ENCODE measurements at places on chromosomes 5 and 9.

- no peak for DNase-seq
Measured at GRCh38 chr9:110426052-110426709, 88.5 kb upstream of the TXNDC8 start.

DNA sequence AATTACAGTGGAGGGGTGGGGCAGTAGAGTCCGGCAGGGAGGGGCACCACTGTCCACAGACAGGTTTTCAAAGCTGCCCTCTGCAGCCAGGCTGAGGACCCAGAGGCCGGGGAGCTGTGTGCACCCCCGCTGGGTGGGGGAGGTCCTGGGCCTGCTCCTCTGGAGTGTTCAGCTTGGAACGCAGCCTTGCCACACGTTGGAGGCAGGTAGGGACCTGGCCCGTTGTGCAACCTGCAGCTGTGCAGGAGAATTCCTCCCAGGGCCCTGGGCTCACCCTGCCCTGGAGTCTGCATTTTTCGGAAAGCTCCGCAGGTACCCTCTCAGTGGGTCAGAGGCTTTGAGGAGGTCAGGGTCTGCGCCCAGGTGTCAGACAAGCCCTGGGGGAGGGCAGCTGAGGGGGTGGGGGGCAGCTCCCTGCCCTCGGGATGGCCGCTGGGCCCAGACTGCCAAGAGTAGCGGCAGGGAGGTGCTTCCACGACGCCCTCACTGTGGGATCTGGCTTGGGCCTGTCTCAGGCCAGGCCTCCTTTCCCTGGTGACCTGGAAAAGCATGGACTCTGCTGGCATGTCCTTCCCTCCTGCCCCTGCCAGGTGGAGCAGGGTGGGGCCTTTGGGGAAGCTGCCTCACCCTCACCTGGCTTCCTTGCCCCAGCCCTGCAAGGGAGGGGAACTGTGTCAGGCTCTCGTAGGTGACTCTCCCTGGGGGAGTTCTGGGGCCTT, 29.5 kb downstream of the RXRA start:
- no peak for DNase-seq

DNA sequence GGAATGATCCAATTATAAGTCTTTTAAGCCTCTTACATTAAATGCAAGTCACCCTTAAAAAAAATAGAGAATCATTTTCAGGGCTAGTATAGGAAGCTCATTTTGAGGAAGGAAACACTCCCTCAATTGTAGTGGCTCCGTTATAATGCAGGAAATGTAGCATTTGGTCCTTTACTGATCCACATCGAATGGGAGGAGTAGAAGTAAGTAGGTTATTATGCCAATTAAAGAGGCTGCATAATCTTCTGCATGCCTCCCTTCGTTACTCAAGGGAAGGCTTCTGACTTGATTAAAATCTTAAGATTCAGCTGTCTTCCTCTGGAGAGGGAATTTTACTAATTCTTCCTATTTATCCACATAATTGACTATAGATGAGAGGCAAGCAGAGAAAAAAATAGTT, 579.2 kb upstream of the COX7C start:
- DNase-seq = no peak

GRCh38 chr5:138975098-138975847, 100.1 kb upstream of the LRRTM2 start:
- no peak for DNase-seq

DNA sequence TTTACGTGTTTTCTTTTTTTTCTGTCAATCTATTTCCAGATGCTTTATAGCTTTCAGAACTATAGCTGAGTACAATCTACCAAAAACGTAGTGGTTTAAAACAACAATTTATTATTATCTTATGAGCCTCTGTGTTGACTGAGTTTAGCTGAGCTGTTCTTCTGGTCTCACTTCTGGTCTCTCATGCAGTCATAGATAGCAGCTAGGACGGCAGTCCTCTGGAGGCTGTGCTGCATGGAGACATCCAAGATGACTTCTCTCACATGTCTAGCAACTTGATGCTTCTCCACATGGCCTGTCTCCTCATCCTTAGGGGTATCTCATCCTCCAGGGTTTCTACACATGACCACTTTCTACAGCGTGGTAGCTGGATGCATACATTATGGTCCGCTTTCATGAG, 22.0 kb upstream of the RAD23B start:
- DNase-seq = no peak

GRCh38 chr9:36818965-36819870, 214.8 kb downstream of the PAX5 start:
- no peak for DNase-seq

- DNase-seq = peak; percentile 50
Measured at GRCh38 chr9:126704892-126705766, 91.4 kb downstream of the LMX1B start.

GRCh38 chr5:132000677-132001453, 10.6 kb downstream of the ACSL6 start:
- peak; percentile 69 for DNase-seq

GRCh38 chr5:172642486-172642885, 1.4 kb downstream of the NEURL1B start:
- no peak for DNase-seq

DNA sequence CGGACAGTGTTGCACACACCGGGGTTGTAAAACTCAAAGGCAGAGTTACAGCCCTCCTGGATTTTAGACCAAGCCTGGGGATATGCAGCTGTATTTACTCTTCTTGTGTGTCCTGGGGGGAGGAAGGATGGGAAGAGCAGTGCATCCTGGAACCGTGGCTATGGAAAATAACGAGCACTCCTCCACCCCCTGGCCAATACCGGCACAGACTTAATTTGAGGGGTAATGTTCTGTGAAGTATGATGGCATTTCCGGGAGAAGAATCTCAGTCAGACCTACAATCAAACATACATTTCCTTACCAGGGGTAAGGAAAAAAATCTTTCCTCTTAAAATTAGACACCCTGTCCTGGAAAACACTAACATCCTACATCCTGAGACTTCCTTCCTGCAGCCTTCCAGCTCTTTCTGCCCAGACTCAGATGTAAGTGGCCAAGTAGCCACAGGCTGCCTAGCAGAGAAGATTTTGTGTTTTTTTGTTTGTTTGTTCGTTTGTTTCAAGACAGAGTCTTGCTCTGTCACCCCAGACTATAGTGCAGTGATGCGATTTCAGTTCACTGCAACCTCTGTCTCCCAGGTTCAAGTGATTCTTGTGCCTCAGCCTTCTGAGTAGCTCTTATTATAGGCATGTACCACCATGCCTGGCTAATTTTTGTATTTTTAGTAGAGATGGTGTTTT, 11.0 kb upstream of the ERMP1 start:
- no peak for DNase-seq

GRCh38 chr9:81431641-81432040, 257.7 kb downstream of the TLE1 start:
- DNase-seq = no peak

DNA sequence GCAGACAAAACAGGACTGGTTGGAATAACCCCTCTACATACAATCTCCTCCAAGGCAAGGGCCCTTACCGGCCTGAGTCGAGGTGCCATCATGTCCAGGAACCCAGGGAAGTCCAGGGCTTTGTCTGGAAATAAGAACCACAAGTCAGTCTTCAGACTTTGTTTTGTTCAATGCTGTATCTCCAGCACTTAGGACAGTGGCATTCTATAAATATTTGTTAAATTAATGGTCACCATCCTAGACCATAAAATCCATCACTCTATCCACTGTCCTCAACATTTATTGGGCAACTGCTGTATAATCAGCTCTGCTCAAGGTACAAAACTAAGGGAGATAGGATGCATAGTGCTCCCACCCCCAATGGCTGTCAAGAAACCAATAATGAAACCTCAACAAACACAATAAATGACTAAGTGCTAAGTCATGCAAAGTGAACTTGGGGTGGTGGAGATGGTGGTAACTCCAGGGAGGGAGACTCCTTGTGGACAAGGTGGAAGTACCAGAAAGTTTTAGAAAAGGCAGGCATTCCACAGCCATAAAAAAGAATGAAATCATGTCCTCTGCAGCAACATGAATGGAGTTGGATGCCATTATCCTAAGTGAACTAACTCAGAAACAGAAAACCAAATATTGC, 5.0 kb downstream of the RELL2 start:
- peak; percentile 1 for DNase-seq

GRCh38 chr9:96382175-96382574, 1.3 kb downstream of the SLC35D2 start:
- DNase-seq = no peak

GRCh38 chr9:108816037-108816436, 39.7 kb downstream of the ACTL7B start:
- DNase-seq = peak; percentile 45

DNA sequence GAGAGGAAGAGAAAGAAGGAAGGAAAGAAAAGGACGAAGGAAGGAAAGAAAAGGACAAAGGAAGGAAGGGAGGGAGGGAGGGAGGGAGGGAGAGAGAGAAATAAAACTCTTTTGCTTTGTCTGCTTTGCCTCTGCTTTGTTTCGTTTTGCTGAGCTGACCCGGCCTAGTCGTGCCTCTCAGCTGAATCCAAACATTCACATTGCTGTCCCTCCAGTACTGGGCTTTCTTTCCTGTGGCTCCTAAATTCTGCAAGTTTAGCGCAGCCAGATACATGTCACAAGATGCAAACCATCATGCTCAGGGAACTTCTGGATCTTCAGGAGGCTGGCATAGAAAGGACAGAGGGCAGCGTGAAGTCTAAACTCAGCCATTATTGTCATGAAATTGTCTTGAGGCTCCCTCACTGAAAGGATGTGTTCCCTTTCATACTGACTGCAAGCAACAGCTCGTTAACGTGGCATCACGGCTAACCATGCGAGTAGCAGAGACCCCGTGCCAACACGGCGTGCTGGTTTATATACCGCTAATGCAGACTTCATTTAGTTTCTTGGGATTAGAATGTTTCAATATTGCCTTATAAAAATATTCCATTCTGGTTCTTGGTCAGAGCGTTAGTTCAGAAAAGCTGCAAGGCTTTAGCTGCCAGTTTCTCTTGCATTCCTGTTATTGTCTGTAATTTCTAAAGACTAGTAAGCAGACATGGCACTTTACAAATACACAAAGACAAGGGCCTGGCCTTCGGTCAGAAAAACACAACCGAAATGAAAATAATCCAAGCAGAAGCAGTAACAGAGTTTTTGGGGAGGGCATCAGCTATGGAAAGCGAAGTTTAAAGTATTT, 94.2 kb downstream of the TMEM174 start:
- DNase-seq = no peak

GRCh38 chr5:142829801-142830220, 59.6 kb downstream of the ARHGAP26 start:
- no peak for DNase-seq

GRCh38 chr5:82489683-82490082, 211.5 kb upstream of the RPS23 start:
- DNase-seq = no peak

GRCh38 chr9:94779693-94780290, 53.3 kb downstream of the AOPEP start:
- DNase-seq = no peak

DNA sequence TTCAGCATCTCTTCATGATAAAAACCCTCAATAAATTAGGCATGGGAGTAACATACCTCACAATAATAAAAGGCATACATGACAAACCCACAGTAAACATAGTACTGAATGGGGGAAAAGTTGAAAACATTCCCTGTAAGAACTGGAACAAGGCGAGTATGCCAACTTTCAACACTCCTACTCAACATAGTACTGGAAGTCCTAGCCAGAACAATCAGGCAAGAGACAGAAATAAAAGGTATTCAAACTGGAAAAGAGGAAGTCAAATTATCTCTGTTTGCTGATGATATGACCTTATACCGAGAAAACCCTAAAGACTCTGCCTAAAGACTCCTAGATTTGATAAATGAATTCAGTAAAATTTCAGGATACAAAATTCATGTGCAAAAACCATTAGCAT, 167.6 kb downstream of the TMEM38B start:
- no peak for DNase-seq

GRCh38 chr5:33937707-33938506, 1.7 kb downstream of the RXFP3 start:
- DNase-seq = no peak

- DNase-seq = no peak
Measured at GRCh38 chr5:153598099-153598498, 107.6 kb downstream of the GRIA1 start.

DNA sequence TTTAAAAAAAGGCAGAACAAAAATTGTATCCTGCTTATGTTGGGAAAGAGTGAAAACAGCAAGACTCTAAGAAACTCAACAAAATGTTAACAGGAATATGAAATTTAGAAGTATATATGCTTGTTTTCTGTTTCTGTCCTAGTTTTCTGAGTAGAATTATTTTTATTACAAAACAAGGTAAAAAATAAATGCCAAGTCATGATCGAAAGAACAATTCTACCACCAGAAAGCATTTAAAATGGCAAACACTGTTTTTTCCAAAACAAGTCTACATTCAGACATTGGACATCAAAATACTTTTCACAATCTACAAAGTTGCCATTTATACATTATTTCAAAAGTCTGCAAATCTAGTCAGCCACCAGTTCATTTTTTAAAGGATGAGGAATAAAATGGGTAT, 102.6 kb downstream of the TLE1 start:
- no peak for DNase-seq

GRCh38 chr5:19855931-19856330, 132.1 kb downstream of the CDH18 start:
- DNase-seq = no peak

DNA sequence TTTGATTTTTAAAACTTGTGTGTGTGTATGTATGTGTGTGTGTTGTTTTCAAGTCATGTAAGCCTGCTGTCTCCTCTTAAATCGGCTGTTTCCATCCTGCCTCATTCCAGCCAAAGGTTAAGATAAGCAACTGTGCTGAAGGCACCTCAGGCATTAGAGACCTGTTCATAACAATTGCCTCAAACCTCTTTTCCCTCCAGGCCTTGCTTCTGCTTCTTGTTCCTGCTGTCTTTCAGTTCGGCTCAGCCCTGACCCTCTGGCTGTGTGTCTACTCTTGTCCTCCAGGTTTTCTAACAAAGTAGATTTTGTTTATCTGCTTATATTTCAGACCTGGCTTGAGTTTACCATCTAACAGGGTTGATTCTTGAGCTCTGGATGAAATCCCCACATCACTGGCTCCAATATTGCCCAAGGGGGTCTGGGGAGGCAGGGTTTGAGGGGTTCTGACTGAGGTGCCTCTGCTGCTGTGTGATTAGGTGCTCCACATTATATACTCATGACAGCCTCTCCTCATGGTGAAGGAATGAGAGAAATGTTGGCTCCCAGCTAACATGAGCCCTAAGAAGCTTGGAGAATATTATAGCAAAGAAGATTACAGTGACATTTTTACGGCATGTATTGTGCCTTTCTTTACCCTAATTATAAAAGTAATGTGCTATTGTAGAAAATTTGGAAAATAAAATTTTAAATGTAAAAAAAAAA, 229.7 kb upstream of the PIK3R1 start:
- DNase-seq = no peak

GRCh38 chr5:22708770-22709328, 144.3 kb downstream of the CDH12 start:
- DNase-seq = no peak

DNA sequence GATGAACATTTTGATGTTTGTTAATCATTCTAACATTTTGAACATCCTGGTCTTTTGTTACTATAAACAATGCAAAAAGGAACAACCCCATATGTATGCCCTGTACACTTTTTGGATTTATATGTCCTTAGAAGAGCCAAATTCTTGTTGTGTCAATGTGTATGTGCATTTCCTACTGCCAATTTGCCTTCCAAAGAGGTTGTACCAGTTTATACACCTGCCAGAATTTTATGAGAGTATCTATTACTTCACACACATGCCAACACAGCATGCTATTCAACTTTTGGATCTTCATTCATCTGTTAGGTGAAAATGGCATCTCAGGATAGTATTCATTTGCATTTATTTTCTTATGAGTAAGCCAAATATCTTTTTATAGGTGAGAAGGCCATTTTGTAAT, 162.0 kb upstream of the SEMA6A start:
- DNase-seq = no peak

GRCh38 chr5:473551-474192, 30.7 kb downstream of the EXOC3 start:
- no peak for DNase-seq

- peak; percentile 20 for DNase-seq
Measured at GRCh38 chr5:171419688-171420430, 412 bp downstream of the FGF18 start.

Data from GDM1 (cell line).